ENCODE measurements at places on chromosomes 2 and 18.
A peak's percentile ranks its signal among the peaks of the same experiment; 100 is the strongest.

GRCh38 chr2:128644156-128644555 lies 325.5 kb upstream of the HS6ST1 start:
- no peak for DNase-seq

DNA sequence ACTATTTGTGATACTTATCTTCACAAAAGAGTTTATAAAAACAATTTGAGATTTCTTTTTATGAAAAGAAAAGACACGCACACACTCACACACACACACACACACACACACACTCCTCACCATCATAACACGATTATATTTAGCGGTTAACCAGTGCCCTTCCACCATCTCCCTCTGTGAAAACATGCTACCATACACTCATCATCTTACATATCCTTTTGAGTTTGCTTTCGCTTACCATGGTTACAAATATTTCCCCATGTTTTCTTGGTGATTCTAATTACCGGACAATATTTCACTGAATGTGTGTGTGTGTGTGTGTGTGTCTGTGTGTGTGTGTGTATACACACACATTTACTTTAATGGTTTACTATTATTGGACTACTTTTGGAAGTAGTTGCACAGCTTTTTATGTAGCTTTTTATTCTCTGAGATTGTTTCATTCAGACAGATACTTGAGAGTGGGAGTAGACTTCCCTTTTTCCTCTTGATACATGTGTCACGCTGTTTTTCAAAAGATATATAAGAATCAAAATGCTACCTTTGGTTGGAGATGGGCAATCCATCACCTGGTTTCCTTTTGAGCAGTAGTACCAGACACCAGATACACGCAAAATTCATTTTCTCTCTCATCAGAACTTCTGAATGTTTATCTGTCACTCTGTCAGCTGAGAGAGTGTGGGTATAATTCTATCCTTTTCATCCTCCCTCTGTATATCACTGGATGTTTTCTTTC lies 138.1 kb downstream of the SETBP1 start:
- peak; percentile 29 for DNase-seq

DNA sequence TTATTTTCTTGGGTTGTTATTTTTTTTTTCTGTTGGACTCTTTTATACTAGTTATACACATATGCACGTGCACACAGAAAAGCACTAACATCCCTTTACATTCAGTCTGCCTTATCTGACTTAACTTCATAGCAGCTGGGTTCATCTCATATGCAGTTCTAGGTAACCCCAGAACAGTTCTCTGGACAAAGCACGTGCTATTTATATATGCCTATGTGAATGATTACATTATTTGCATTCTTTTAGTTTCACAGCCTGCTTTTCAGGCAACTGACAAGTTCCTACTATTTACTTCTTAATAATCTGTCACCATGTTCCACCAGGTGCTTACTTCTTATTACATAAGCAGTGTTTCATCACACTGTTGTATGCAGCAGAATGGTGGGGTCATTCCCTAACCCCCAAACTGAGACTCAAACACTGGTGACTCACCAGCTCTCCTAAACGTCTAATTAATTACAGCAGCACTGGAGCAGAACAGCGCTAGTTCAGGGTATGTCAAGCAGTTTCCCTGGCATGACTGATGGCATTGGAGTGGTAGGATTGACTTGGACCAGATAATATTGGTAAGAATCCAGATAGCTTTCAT lies 372.8 kb downstream of the CLIP4 start:
- no peak for DNase-seq

DNA sequence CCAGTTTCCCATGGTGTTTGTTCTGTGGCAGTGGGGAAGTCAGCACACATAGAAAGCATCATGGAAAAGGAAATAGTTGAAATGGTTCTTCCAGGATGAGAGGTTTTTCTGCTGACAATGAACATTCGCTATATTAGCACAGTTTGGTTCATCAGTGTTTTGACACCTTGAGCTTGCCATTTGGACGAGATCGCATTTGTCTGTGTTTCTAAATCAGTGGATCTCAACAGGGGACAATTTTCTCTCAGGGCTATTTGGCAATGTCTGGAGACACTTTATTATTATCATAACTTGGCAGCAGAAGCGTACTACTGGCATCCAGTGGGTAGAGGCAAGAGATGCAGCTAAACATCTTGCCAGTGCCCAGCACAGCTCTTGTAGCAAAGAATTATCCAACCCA lies 74.6 kb downstream of the CD8B2 start:
- DNase-seq = no peak

- DNase-seq = no peak
Observed at GRCh38 chr2:11030909-11031308, 119.2 kb downstream of the KCNF1 start.

GRCh38 chr2:74250189-74250631 lies 51.8 kb downstream of the MTHFD2 start:
- DNase-seq = peak; percentile 42

DNA sequence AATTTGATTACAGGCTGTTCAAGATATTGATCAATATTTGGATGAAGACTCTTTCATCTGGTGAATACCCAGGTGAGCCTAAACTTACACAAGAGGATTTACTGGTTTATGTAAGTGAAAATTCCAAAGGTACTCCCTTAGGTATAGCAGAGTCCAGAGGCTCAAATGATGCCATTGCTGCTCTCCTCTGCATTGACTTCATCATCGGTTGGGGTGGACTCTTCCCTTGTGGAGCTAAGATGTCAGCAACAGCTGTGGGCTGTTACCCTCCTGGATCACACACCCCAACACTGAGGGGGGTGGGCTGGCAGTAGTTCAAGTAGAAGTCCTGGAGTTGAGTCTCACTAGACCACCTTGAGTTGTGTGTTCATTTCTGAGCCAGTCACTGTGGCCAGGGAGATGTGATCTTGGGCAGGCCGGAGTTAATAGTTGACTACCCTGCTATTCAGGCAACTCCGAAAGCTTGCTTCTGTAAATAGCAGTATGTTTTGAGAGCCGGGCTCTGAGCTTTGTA lies 236.9 kb downstream of the PTPRM start:
- DNase-seq = no peak

DNA sequence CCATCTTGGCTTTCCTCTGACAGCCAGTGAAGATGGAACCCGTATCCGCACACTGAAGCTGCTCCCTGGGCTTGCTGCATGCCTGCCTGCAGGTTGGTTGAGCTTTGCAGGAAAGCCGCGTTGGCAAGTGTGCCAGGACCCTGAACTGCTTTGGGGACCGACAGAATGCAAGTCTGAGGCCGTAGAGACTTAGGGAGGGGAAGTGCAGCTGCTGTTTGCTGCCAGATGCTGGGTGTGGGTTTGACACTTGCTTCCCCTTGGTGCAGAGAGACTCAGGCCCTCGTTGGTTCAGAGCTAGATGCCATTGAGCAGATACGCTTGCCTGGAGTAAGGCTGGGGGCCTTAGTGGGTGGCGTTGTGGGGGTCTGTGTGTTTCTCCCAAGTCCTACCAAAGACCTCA lies 13.1 kb upstream of the PHLPP1 start:
- DNase-seq = no peak

GRCh38 chr2:207408086-207408794 lies 121.5 kb upstream of the CREB1 start:
- DNase-seq = no peak

GRCh38 chr2:220785178-220785577 lies 786.9 kb downstream of the EPHA4 start:
- DNase-seq = peak; percentile 19

DNA sequence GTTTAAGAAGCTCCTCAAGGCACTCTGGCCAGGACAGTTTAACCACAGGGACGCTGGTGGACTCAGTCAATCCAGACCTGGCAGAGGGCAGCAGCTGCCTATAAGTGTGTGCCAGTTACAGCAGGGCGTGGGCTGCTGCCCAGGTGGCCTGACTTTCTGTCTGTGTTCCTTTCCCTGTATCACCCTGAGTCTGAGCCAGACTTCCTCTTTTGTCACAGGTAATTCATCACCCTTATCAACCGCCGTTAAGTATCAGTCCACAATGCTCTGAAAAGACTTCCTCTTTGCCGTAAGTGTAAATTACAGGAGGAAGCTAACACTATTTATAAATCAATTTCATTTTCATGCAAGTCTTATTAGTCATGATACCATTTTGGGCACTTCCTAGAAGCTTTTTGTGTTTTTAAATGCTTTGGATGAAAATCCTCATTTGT lies 7.0 kb downstream of the LPIN1 start:
- no peak for DNase-seq

DNA sequence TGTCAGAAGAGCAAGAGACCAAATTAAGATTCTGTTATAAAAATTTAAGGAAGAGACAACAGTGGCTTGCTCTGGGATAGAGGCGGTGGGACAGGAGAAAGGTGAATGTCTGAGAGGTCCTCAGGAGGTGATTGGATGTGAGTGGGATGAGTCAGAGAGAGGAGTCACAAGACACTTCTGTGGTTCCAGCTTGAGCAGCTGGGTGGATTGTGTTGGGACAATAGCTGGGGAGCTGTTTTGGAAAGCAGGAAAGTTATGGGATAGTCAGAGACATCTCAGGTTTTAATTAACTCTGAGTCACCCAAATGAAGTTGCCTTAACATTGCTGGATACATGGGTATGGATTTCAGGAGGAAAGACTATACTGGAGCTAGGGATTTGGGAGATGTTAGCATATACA lies 218.0 kb upstream of the TRIB2 start:
- DNase-seq = no peak

GRCh38 chr2:204691911-204692510 lies 146.7 kb downstream of the PARD3B start:
- peak; percentile 80 for DNase-seq

DNA sequence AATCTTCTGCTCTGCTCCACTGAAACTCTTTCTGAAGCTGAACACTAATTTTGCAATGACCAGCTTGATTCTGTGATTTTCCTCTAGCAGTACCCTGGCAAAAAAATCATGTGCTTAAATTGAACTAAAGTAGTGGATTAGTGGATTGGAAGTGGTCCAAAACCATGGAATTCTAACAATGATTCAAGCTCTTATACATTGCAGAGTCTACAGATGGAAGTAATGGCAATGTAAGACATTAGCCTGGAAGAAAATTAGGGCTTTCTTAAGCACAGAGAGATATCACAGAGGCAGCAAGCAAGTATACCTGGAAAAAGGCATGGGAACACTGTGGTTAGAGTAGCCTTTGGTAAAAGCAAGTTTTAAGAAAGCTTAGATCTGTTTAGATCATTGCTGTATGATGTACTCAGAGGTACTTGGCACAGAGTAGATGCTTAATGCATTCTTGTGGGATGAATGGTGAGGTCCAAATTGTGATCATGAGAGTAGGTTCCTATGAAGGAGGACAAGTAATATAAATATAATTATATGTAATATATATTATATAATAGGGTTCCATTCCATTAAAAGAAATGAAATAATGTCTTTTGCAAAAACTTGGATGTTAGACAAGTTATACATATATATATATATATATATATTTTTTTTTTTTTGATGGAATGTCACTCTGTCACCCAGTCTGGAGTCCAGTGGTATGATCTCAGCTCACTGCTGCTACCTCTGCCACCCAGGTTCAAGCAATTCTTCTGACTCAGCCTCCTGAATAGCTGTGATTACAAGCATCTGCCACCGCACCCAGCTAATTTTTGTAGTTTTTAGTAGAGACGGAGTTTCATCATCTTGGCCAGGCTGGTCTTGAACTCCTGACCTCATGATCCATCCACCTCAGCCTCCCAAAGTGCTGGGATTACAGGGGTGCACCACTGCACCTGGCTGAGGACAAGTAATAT lies 172.2 kb upstream of the SCN7A start:
- DNase-seq = no peak

DNA sequence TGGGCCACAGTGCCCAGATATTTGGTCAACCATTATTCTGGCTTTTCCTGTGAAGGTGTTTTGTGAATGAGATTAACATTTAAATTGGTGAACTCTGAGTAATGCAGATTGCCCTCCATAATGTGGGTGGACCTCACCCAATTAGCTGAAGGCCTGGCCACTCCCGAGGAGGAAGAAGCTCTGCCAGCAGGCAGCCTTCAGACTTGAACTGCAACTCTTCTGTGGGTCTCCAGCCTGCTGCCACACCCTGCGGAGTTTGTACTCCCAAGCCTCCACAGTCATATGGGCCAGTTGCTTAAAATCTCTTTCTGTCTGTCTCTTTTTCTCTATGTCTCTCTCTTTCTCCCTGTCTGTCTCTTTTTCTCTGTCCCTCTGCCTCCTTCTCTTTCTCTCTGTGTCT lies 262.7 kb downstream of the MYCN start:
- no peak for DNase-seq

- DNase-seq = peak; percentile 45
Observed at GRCh38 chr2:106839849-106840595, 45.9 kb downstream of the ST6GAL2 start.

GRCh38 chr2:152581360-152581759 lies 135.9 kb downstream of the PRPF40A start:
- no peak for DNase-seq

Measured in renal pelvis (tissue), 12 donors.